ENCODE measurements at places on chromosomes 4 and X. TPM values are rescaled to one million over a fixed set of nuclear protein-coding genes. Genes with fewer than 3 reads are reported as not detected.

PRR32 gene
- not detected for total RNA-seq

CXCL9 gene
- total RNA-seq: not detected

DNA sequence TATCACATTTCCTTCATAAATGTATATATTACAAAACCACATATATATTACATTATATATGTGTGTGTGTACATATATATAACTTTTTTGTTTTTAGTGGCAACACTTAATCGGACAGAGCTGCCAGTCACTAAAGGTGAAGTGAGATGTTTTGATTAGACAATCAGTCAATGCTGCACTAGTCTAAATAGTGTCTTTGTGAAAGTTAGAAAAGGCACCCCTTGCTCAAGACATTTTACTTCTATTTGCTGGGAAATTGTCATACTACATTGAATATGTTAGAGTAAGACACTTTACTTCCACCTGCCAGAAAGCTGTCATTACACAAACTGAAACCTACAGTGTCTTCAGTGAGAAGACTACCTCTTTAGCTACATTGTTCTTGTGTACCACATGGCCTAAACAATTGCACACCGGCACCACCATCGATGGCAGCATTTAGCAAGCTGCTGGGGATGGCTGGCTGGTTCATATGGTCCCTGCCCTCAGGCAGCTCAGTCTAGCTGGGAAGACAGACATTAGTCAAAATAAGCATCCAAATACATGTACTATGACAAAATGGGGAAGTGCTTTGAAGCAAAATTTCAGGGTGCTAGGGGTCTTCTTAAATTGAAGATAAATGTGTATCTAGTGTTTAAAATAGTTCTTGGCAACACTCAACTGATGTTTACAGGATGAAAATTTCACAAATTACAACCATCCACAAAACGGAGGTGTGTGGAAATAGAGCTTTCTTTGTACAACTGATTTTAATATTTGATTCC lies 148.1 kb upstream of the GATB start:
- H3K27me3 ChIP-seq: peaks cover 5% of the 10 kb centered on the region
- no peak for DNase-seq
- H3K4me3 ChIP-seq: no peak overlapping the region
- H3K36me3 ChIP-seq: peaks cover 11% of the 10 kb centered on the region
- no peak overlapping the region for H3K27ac ChIP-seq

DNA sequence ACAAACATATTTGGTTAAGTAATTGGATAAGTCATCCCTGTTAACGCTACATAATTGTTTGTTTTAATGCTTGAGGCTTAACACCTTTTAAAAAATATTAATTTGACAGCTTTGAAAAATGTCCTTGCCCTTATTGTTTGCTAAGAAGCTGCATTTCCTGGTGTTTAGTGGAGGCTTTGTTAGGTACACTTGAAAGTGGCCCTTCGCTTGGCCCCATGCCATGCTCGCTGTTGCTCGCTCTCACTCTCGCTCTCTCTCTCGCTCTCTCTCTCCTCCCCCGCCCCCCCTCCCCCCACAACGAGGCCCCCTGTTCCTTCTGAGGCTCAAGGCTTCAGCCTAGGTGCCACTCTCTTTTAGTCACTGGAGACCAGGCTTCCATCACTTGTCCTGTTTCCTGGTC lies 139.6 kb downstream of the DCLK2 start:
- H3K4me3 ChIP-seq: no peak overlapping the region
- H3K36me3 ChIP-seq: peaks cover 65% of the 10 kb centered on the region
- peaks cover 9% of the 10 kb centered on the region for H3K27me3 ChIP-seq
- H3K4me1 ChIP-seq: peaks cover 82% of the 10 kb centered on the region
- DNase-seq: no peak

- H3K4me1 ChIP-seq: peaks cover 32% of the 10 kb centered on the region
- no peak overlapping the region for H3K27ac ChIP-seq
- no peaks in the 10 kb centered on the region for H3K36me3 ChIP-seq
- DNase-seq: no peak
Measured at GRCh38 chrX:53308836-53309235, 27.5 kb upstream of the IQSEC2 start.

- no peak overlapping the region for H3K4me3 ChIP-seq
- H3K27ac ChIP-seq: no peak overlapping the region
- peaks cover 14% of the 10 kb centered on the region for H3K4me1 ChIP-seq
- H3K27me3 ChIP-seq: no peaks in the 10 kb centered on the region
Measured at GRCh38 chr4:182093431-182093831, 149.8 kb upstream of the TENM3 start.
